ENCODE measurements at places on chromosomes 4 and X.

- DNase-seq: no peak
These were observed 184.8 kb downstream of the ARHGAP24 start for GRCh38 chr4:85659610-85660218.

- DNase-seq: no peak
These were observed 44.0 kb upstream of the EOLA2 start for GRCh38 chrX:149982310-149982709.

DNA sequence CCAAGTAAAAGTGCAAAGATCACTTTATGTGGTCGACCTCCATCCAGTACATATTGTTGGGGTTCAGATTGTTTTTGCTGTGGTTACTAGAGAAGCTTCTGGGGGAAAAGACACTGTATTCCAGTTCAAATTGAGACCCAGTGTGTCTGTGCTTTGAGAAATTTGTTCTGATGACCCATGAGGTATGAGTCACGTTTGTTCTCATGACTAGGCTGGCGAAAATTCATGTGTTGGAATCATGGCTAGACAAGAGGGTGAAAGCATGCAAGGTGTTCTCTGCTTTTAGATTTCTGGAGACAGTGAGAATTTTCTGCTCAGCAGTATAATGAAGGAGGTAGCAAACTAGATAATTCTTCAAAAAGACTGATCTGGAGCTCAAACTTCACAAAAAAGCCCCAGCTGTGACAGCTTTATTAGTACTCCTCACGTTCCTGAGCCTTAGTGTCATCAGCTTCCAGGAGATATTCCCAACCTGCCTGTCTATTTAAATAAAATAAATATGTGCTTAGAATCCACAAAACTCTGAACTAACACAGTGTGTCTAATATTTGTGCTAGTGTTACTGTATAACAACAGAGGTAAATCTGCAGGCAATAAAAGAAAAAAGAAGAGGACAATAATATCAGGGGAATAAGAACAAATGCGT is 24.4 kb upstream of the FAM47B start:
- DNase-seq: no peak

DNA sequence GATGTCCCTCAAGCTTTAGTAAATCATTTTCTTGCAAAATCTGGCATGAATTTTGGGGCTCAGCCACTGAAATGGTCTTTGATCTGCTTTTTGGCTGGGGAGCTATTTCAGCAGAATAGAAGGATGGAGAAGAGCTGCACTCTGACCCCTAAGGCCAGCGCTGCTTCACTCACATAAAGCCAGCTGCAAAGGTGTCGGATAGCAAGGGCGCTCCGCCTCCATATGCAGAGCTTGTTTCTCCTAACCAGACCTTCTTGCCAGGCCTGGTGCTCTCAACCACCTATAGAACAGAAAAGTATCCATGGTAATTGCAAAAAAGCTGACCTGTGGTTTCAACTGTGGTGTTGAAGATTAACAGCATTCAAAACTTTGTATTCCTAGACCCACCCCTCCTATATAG is 24.1 kb upstream of the COQ2 start:
- DNase-seq: no peak

- no peak for DNase-seq
These were observed 51.4 kb downstream of the NALF2 start for GRCh38 chrX:69555481-69556041.

GRCh38 chr4:183790661-183791060 is 114.4 kb upstream of the STOX2 start:
- no peak for DNase-seq

- no peak for DNase-seq
These were observed 1150.8 kb downstream of the STPG2 start for GRCh38 chr4:96992443-96992842.

DNA sequence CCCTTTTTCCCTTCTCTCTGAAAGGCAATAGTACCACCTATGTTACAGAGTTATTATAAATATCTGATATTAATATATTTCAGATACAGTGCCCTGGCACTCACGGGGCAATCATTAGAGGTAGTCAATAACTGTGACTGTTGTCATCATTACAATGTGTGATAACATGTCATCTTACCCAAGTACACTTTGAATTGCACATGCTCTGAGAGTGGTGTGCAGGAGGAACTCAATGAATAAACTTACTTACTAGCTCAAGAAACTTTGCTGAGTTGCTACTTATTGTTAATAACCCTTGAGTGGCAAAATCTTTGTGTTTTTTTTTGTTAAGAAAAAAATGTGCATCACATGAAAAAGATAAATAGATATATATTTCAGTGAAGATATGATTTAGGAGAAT is 275.1 kb upstream of the RASGEF1B start:
- no peak for DNase-seq

GRCh38 chr4:111992351-111993168 is 152.7 kb upstream of the FAM241A start:
- no peak for DNase-seq

DNA sequence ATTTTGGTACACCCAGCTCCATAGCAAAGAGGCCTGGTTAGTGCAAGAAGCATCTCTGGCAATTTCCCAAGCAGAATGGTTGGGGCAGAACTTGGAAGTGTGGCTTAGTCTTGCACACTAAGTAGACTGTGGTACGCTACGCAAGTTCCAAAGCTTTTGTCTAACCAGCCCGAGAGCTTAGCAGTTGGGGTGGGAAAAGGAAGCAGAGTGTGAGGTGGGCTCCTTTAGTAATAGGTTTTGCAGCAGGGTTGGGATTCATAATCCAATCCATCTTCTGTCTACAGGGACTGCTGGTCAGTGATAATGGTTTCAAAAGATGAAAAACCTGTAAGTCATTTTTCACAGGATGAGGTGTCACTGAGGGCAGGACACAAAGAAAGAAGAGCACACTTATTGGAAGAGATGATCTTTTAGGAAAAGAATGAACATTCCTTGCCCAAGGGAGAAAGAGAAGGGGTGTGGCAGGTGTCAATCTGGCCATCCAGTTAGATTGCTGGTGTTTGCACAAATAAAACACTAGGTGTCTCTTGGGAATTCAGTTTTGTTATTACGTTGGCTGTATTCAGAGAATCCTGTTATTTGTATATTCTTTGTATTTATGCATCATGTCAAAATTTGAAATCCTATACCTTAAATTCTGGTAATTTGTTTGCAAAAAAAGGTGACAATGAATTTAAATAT is 244.3 kb downstream of the GPAT3 start:
- no peak for DNase-seq

GRCh38 chr4:183344523-183345255 is 22.5 kb upstream of the CLDN24 start:
- DNase-seq: no peak

- DNase-seq: no peak
These were observed 220.8 kb downstream of the SPANXN3 start for GRCh38 chrX:143296521-143296920.

- DNase-seq: no peak
These were observed 46.8 kb downstream of the VEGFC start for GRCh38 chr4:176745902-176746301.

DNA sequence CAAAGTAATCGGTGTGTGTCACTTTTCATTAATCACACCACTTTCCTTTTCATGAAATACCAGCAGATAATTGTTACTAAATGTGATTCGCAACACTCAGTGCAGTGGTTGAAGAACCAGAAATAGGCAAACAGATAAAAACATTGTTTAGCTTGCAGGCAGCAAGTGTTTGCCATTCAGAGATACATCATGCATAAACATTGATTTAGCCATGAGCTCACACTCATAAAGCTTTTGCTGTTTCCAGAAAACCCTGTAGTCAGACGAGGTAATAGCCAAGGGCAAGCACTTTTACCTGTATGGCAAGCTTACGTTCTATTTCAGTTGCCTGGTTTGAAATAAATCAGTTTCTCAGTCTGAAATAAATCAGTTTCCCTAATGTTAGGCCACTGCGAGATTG is 542.0 kb upstream of the TENM3 start:
- no peak for DNase-seq

DNA sequence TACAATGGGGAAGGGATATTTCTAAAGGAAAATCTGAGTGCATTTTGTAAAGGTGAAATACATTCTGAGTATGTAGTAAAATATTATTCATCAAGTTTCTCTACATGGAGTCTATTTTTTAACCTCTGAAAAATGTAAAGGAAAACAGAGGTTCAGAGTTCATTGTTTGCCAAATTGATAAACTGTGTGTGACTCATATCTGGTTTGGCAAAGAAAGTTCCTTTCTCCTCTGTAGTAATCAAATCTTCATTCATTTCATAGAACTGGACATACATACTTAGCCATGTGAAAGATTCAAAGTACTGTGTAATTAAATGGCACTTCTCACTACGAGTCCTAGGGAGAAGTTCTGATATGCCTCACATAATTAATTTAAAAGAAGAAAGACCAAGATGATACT is 61.6 kb downstream of the HPGD start:
- no peak for DNase-seq

GRCh38 chrX:40552768-40553167 is 28.0 kb upstream of the ATP6AP2 start:
- no peak for DNase-seq

DNA sequence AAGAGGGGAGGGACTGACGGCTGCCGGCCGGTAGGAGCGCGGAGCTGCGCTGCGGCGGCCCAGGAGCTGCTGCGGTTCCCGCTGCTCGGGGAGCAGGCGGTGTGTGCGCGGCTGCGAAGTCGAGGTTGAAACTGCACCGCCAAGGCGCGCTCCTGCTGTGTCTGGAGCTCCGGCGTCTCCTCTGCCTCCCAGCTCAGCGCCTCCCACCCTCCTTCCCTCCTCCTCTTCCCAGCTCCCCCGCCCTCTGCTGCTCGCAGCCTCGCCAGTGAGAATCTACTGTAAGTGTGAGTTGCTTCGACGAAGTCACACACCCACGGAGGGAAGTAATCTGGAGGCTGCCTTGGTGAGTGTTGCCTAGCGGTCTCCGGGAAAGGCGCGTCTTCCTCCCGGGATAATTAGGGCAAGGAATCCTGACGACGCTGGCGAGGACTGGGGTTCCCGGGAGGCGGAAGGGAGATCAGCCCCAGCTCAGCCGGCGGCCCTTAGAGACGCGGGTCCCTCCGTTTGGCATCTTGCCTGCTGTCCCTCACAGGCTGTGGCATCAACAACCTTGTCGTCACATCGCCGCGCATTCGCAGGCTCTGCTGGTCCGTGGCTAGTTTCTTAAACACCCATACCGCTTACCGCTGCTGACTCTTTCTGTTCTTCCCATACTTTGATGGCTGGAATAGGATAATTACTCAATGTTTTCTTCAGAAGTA is at the start of gene EPHA5:
Gene EPHA5 (minus strand): TSS at position 159 of the 701 bp plus-strand sequence. CDS start 747 bp downstream, outside the sequence.
- no peak for DNase-seq

GRCh38 chr4:54103190-54103574 is 3.2 kb downstream of the GSX2 start:
- DNase-seq: no peak

- no peak for DNase-seq
These were observed 105.0 kb upstream of the NR0B1 start for GRCh38 chrX:30414144-30414543.

- DNase-seq: no peak
These were observed 3.6 kb downstream of the ARHGAP24 start for GRCh38 chr4:85478576-85478975.

DNA sequence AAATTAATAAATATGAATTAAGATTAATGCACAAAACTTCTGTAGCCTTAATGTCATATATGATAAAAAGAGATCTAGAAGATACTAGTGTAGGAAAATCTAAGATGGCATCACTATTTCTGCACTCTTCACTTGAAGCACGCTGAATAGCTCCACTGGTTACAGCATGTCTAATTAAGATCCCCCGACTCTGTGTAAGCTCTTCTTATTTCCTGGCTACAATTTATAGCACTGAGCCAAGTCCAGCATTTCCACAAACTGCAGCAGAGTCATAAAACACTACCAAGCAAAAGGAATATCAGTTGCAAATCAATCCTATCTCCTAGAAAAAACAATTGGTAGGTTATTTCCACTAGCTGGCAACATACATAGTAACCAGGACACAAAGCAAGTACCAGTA is 1.3 kb upstream of the CCNA2 start:
- DNase-seq: no peak

DNA sequence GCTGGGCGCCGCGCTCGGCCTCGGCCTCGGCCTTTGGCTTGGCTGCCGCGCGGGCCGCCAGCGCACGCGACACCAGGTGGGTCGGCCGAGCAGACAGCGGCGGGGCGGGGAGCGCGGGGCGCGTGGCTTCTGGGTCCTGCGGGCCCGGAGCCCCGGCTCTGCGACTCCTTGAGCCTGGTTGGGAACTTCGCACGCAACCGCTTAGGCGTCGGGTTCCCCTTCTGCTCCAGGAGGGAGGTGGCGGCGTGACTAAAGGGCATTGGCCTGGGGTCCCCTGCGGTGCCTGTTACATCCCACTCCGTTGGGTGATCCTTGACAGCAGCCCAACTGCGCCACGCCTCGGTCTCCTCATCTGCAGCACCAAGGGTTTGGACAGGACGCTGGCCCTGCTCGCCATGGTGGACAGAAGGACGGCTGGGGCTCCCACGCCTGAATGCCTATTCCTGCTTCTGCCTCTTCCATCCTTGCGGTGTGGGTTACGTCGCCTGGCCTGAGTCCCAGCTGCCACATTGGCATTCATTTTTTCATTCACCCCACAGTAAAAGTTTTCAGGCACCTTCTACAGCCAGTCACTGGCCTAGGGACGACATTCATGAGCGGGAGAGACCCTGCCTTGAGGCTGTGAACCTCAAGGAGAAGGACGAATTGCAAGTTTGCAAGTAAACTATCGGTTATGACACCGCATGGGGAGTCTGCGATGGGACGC is 631 bp downstream of the EVC start:
- DNase-seq: no peak

DNA sequence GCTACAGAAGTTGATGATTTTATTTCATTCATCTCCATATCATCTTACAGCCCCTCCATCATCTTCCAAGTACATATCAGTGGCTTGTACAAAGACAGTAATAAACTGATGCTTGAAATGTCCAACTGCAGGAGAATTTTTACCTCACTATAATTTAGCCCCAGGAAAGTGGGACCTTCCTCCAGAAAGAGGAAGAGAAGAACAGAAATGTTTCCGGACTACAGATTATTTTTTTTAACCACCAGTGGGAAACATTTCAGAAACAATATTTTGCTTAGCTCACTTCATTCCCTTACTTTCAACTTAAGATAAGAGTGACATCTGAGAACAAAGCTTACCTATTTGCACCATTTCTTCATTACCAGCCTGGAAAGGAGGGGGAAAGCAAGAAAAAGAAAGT is 2.0 kb downstream of the ADAMTS3 start:
- DNase-seq: no peak

GRCh38 chrX:23434356-23434884 is 99.8 kb downstream of the PTCHD1 start:
- DNase-seq: no peak

GRCh38 chr4:48341776-48342605 is 662 bp downstream of the SLAIN2 start:
- DNase-seq: peak; percentile 52

DNA sequence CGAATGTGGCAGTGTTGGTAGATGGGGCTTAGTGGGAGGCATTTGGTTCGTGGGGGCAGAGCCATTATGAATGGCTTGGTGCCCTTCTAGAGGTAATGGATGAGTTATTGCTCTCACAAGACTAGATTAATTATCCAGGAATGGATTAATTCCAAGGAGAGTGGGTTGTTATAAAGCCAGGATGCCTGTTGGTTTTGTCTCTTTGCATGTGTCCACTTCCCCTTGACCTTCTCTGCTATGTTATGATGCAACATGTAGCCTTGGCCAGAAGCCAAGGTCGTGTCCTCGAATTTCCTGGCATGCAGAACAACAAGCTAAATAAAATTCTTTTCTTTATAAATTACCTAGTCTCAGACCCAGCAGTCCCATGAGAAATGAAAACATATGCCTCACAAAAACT is 111.2 kb upstream of the PLS3 start:
- DNase-seq: no peak

GRCh38 chr4:85725721-85726170 is 250.8 kb downstream of the ARHGAP24 start:
- peak; percentile 3 for DNase-seq

GRCh38 chrX:12843668-12844279 is 23.1 kb upstream of the TLR7 start:
- DNase-seq: no peak

- no peak for DNase-seq
These were observed 8.3 kb downstream of the GPR50 start for GRCh38 chrX:151184705-151185104.

Measured in CD4-positive, alpha-beta T cell treated with Interleukin-10 for 1 hour (primary cell).